Stimulated activated CD4-positive, alpha-beta T cell treated with anti-CD3 and anti-CD28 coated beads, Interleukin-12 subunit alpha, Interleukin-12 subunit beta, amount 100 ng/mL, for 24 hours (primary cell): ENCODE measurements at places on chromosomes 1 and 21.

GRCh38 chr1:19390901-19391595 is 78.9 kb downstream of the SLC66A1 start:
- DNase-seq: peak; percentile 24

DNA sequence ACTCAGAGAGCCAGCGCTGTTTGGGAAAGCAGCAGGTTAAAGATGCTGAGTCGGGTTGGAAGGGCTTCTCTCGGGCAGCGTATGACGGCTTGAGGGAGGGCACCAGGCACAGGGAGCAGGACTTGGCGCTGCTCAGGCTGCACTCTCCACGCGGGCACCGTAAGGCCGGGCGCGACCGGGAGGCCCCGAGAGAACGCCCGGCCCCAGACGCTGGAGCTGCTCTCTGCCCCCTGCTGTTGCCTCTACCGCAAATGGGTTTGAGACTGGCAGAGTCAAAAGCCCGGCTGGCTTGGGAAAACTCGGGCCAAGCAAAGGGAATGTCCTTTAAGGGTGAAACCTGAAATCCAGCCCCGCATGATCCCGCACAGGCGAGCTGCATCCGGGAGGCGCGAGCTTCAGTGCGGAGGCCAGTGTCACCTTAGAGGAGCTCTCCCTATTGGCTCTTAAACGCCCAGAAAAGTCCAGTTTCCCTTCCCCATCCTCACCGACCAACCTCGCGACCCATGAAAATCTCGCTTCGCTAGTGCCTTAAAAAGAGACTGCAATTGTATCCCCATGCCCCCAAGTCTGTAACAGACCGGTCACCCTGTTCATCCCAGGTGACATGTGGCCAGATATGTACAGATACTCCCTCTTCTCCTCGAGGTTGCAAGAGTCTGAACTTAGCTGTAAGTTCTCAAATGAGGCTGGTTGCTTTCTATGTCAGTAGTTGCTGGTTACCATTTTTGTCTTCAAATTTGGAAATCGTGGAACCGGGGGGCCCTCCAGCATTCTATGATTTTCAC is 1.1 kb downstream of the PRRX1 start:
- DNase-seq: no peak

- no peak for DNase-seq
Measured at GRCh38 chr1:2003541-2004131, at the start of gene CFAP74. Gene CFAP74, minus strand, starts transcription at chr1:2003786. Its CDS starts 12,830 bp downstream, at chr1:1990956.

DNA sequence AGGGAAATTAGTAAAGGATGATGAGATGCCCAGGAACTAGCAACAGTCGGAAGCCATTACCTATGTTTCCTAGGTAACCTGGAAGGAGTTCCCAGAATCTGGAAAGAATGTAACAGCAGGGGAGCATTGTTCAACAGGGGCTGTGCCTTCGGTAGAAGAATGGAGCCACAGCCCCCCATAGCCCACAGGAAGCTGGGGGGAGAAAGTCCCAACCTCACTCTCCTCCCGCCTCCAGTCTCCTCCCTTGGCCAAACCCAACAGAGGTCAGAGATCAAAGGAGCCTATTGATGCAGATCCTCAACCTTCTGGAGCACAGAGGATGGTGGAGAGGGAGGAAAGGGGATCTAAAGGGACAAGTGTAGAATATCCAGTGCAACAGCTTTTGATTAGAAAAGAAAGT is 131.5 kb upstream of the SLC44A3 start:
- no peak for DNase-seq

DNA sequence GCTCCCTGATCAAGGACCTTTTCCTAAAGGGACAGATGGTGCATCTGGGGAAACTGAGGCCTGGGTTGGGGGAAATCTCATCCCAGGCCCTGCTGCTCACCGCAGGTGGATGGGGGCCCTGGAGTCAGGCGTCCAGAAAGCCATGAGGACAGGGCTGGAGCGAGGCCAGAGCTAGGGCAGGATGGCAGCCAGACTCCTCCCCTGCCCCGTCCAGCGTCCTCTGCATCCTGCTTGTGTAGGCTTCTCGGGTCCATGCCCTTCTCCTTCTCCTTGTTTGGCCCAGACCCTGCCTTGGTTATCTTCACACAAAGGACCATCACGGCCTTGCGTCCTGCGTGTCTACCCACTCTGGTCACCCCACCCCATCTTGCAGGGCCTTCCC is 43.0 kb downstream of the TRIM11 start:
- no peak for DNase-seq

GRCh38 chr1:3481836-3482375 is 27.4 kb downstream of the ARHGEF16 start:
- no peak for DNase-seq

GRCh38 chr21:15713412-15713811 is 16.4 kb upstream of the USP25 start:
- no peak for DNase-seq

GRCh38 chr1:32184650-32185049 is 5.2 kb downstream of the TXLNA start:
- DNase-seq: no peak

- no peak for DNase-seq
Measured at GRCh38 chr1:60762176-60762575, 320.2 kb upstream of the NFIA start.

- DNase-seq: no peak
Measured at GRCh38 chr1:112375701-112376100, 20.3 kb upstream of the CTTNBP2NL start.

GRCh38 chr21:37631319-37632117 is 264.9 kb downstream of the DYRK1A start:
- no peak for DNase-seq

GRCh38 chr1:2801535-2802291 is at the start of gene TTC34:
Gene TTC34, minus strand, starts transcription at chr1:2801693. Its CDS starts 866 bp downstream, at chr1:2800827.
- DNase-seq: peak; percentile 8

DNA sequence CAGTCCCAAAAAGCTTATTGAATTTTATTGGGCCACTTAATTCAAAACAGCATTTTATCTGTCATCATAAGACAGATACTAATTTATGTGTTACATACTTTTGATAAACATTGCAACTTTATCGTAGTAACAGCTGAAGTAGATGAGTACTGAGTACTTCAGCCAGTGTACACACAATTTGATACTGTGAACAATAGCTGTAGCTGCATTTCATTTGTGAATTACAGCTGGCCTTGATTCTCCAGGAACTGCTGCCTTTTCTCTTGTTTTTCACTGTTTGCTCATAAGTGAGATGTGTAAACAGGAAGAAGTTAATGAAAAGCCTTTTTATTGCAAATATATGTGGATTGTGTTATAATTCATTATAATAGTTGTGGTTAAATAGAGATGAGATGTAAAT is 10.2 kb downstream of the UAP1 start:
- DNase-seq: no peak

DNA sequence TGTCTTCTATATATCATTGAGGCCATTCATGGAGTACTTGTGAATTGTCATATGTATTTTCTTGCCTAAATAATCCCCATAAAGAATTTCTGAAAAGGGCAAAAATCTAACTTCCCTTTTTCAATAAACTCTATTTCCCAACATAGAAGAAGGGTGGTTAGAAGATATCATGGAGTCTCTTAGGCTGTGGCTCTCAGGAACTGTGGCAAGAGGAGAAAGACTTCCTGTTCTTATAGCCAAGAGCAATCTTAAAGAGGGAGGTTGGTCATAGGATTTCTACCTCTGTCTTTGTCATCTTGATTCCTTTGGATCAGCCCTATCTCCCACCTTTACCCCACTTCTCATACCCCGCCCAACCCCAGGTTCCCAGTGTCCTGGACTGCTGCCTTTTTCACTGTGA is 175.8 kb downstream of the TYW3 start:
- no peak for DNase-seq

GRCh38 chr21:39316729-39317128 is 3.3 kb upstream of the BRWD1 start:
- DNase-seq: no peak

- no peak for DNase-seq
Measured at GRCh38 chr1:204288021-204288588, 71.6 kb downstream of the PLEKHA6 start.

DNA sequence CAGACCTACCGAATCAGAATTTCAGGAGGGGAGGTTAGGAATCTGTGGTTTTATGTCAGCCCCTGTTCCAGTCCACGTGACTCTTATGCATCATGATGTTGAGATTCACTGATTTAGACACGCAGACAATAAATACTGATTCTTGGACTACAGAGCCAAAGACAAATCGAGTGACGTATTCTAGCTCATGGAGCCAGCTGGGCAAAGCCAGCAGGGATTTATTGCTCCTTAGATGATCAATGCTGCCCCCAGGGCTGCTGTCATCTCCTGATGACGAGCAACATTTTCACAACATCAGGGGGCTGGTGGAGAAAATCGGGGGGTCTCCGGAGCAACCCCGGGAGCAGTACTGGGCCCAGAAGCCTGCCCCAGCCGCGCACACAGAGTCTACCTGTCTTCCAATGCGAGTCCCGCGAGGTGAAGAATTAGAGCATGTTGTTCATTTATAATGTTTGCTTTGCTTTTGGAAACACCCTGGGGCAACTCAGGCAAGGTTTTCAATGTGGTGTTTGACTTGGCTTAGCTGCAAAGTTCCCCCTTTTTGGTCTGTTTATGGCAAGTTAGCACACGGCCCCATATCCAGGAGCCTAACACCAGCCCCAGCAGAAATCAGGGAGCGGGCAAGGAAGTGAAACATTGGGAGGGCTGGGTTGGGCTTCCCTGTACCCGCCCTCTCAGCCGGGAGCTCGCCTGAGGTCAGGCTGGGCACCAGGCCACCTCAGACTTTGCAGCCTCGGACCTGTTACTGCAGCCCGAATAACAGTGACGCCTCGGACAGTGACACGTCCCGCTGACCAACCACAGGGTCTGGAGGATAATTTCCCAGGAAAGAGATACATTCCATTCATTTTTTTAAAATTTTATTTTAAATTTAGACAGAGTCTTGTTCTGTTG is 19.9 kb upstream of the CLDN14 start:
- no peak for DNase-seq

GRCh38 chr21:34639882-34640788 is 25.2 kb upstream of the RCAN1 start:
- DNase-seq: no peak
